ENCODE measurements at places on chromosomes 13 and 19. TPM values are rescaled to one million over a fixed set of nuclear protein-coding genes. Genes with fewer than 3 reads are reported as not detected.

- no peak overlapping the region for H3K27ac ChIP-seq
- H3K27me3 ChIP-seq: peaks cover 55% of the 10 kb centered on the region
- peaks cover 28% of the 10 kb centered on the region for H3K4me1 ChIP-seq
- H3K36me3 ChIP-seq: no peaks in the 10 kb centered on the region
- peak; percentile 85 for DNase-seq
These were observed 4.7 kb downstream of the PRR36 start for GRCh38 chr19:7869453-7869909.

GGN gene
- 3.1 TPM for total RNA-seq

APOC4 gene
- total RNA-seq: not detected

GRCh38 chr19:48551437-48552302, at the start of gene SULT2B1:
Gene SULT2B1, plus strand, starts transcription at chr19:48552172. Its CDS starts 81 bp downstream, at chr19:48552253.
- no peak within 1 kb of the TSS for H3K4me3 ChIP-seq
- no peak for DNase-seq
- peaks cover 25% of the 10 kb centered on the region for H3K4me1 ChIP-seq
- peak within 1 kb of the TSS; percentile 57 for H3K27ac ChIP-seq

ZNF8 gene
- 18.8 TPM for total RNA-seq

- no peak overlapping the region for H3K4me3 ChIP-seq
- DNase-seq: no peak
- H3K36me3 ChIP-seq: peaks cover 12% of the 10 kb centered on the region
- H3K27me3 ChIP-seq: no peaks in the 10 kb centered on the region
- no peak overlapping the region for H3K27ac ChIP-seq
- H3K4me1 ChIP-seq: peaks cover 11% of the 10 kb centered on the region
These were observed 209.5 kb downstream of the ABCC4 start for GRCh38 chr13:95091755-95092154.

DNA sequence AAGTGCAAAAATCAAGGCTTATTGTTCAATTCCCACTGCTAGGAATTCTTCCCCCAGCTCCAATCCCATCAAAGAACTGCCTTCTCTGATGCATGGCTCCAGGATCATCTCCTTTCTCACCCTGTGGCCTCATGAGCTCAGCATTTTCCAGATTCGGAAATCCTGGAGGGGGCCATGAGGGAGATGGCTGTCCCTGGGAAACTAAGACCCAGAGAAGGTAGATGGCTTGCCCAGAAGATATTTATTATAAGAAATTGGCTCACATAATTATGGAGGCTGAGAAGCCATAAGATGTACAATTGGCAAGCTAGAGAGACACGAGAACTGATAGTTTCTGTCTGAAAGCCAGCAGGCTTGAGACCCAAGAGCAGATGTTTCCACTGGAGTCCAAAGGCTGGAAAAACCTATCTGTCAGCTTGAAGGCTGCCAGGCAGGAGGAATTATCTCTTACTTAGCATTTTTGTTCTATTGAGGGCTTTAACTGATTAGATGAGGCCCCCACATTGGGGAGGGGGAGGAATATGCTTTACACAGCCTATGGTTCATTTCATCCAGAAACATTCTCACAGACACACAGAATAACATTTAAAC, 58.6 kb downstream of the GADD45B start:
- H3K27me3 ChIP-seq: no peaks in the 10 kb centered on the region
- H3K4me3 ChIP-seq: no peak overlapping the region
- DNase-seq: no peak

PSG11 gene
- total RNA-seq: not detected

DNA sequence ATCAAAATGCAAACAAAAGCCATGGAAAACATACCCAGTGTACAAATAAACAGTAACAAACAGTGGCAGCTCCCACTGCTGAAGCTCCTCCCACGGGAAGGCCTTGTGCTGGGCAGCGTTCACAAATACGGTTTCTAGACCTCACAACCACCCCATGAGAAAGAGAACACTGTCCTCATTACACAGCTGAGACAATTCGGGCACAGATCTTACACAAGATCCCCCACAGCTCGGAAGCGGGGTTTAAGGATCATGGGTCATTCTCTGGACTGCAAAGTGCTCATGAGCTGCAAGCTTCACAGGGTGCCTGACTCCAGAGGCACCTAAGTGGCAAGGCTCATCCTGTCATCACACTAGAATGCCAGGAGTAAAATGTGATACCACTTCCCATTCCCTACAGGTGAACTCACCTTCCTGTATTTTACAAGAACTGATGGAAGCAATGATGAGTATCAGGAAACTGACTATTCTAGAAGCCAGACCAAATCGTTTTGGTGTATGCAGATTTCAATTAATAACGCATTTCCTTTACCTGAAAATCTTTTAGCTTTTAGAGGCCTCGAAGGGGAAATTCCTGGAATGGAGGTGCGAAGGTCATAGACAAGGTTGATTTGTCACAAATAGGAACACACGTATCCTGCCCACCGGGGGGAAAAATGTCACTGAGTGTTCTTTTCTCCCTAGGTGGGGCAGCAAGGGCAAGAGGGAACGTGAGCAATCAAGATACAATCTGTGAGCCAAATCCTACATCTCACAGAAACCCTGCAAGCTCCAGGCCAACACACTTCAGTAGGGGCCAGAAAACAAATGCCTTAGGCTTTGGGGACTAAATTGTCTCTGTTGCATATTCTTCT, 41.2 kb downstream of the STK24 start:
- H3K27me3 ChIP-seq: no peaks in the 10 kb centered on the region
- H3K36me3 ChIP-seq: no peaks in the 10 kb centered on the region
- H3K27ac ChIP-seq: peak overlapping the region; percentile 88
- peaks cover 71% of the 10 kb centered on the region for H3K4me1 ChIP-seq

Data from WTC11 (cell line).